ENCODE measurements at places on chromosomes 12 and 14.

DNA sequence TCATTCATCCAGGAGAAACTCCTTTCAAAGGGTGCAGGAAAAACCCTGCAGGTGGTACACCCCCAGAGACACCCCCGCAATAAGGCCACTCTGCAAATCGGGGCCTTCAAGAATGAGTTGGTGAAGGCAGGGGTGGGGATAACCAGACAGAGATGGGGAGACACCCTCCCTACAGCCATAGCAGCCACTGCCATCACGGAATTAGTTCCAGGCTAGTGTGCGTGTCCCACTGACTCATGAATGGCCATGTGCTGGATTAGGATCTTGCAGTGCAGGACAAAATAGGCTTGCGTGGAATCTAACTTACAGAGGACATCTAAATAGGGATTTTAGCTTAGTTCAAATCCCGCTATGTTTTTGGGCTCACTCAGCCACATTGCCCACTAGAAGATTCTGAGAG is 37.8 kb downstream of the SPRING1 start:
- no peak for DNase-seq

- no peak for DNase-seq
Measured at GRCh38 chr14:49853158-49853477, 530 bp upstream of the NEMF start.

GRCh38 chr12:124927201-124928094 is 13.0 kb upstream of the UBC start:
- DNase-seq = peak; percentile 95

- DNase-seq = no peak
Measured at GRCh38 chr14:35532783-35533356, 1.1 kb upstream of the INSM2 start.

- DNase-seq = no peak
Measured at GRCh38 chr12:57844709-57845477, 1.6 kb downstream of the CTDSP2 start.

All from stimulated activated CD8-positive, alpha-beta memory T cell treated with anti-CD3 and anti-CD28 coated beads, Interleukin-7, amount 100 ng/mL, for 24 hours (primary cell).